Stimulated activated CD4-positive, alpha-beta T cell treated with anti-CD3 and anti-CD28 coated beads, Interleukin-4, amount 100 ng/mL, for 48 hours (primary cell): ENCODE measurements at places on chromosomes 6 and 20.
A peak's percentile ranks its signal among the peaks of the same experiment; 100 is the strongest.

- peak; percentile 13 for DNase-seq
Observed at GRCh38 chr20:57263801-57264792, 2.3 kb downstream of the BMP7 start.

GRCh38 chr6:49462599-49462926 lies 490 bp downstream of the MMUT start:
- no peak for DNase-seq

DNA sequence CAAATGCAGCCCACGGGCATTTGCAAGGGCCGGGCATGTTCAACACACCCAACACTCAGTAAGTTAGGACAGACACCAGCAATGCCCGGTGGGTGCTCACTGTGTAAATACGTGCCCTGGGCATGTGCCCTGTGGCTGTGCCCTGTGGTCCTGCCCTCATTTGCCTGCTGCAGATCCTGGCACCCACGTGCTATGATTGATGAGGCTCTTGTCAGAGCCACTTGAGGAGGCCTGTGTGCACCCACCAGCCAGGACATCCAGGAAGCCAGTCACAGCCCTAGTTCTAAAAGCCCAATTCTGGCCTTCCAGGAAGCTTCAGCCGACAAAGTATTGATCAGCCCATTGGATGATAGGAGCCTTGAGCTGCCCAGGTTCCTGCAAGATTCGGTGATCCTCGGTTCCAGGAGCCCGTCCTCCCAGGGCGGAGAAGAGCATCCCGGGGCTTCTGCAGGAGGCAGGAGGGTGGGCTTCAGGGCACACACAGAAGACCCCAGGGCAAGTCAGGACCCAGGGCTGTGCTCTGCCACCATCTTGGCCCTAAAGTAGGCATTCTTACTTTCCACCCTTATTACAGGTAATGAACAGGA lies 223.9 kb downstream of the PREX1 start:
- no peak for DNase-seq

DNA sequence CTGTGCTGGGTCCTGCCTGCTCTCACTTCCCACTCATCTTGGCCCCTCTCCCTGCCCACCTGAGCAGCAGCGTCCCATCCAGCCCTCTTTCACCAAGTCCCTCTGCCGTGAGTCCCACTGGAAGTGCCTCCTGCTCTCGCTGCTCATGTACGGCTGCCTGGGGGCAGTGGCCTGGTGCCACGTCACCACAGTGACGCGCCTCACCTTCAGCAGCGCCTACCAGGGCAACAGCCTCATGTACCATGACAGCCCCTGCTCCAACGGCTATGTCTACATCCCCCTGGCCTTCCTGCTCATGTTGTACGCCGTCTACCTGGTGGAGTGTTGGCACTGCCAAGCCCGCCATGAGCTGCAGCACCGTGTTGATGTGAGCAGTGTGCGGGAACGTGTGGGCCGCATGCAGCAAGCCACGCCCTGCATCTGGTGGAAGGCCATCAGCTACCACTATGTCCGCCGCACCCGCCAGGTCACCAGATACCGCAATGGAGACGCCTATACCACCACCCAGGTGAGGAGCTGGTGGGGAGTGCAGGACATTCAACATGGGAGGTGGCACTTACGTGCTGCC lies 2.8 kb downstream of the TMEM151B start:
- no peak for DNase-seq

DNA sequence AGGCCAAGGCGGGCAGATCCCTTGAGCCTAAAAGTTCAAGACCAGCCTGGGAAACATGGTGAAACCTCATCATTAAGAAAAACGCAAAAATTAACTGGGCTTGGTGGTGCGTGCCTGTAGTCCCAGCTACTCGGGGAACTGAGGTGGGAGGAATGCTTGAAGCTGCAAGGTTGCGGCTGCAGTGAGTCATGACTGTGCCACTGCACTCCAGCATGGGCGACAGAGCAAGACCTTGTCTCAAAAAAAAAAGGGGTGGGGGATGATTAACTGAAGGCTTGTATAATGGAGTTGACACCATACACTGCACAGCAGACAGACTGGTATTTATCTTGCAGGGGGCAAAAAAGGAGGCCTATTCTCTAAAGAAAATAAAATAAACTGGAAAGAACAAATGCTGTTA lies 27.7 kb downstream of the SRPK1 start:
- DNase-seq = no peak

DNA sequence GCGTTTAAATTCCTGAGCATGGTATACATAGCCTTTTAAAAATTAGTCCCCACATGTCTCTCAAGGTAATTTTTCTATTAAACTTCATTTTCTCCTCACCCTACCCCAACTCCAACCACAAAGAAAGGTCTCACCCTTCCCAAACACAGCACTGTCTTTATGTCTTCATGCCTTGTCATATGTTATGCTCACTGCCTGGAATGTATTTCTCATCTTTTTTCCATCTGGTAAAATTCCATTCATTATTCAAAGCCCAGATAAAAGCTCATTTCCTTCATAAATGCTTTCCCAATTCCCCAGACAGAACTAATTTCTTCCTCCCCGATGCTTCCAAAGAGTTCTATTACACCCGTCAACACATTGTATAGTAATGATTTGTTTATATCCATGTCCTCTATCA lies 302.0 kb downstream of the ALDH8A1 start:
- no peak for DNase-seq
